Esophagus squamous epithelium (tissue), 5 donors: ENCODE measurements at places on chromosomes 7 and 10. TPM values are rescaled to one million over a fixed set of nuclear protein-coding genes. Genes with fewer than 3 reads are reported as not detected.

DNA sequence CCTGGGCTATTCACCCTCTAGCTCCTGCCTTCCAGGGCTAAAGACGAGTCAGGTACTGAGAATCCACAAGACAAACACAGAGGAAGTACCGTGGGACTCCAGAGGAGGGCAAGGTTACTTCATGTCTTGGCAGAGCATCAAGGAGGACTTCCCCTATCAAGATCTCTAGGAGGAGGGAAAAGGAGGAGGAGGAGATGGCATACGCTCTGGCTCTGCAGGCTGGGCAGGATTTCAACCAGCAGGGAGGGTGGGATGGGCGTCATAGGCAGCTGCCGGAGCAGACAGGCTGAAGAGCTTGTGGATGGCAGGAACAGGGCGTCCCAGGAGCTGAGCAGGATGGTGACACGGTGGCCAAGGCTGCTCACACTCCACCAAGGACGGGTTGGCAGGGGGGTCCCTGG, 21.3 kb downstream of the MDH2 start:
- no peak for DNase-seq

The TYW1B gene
- 5.1 TPM for total RNA-seq

DNA sequence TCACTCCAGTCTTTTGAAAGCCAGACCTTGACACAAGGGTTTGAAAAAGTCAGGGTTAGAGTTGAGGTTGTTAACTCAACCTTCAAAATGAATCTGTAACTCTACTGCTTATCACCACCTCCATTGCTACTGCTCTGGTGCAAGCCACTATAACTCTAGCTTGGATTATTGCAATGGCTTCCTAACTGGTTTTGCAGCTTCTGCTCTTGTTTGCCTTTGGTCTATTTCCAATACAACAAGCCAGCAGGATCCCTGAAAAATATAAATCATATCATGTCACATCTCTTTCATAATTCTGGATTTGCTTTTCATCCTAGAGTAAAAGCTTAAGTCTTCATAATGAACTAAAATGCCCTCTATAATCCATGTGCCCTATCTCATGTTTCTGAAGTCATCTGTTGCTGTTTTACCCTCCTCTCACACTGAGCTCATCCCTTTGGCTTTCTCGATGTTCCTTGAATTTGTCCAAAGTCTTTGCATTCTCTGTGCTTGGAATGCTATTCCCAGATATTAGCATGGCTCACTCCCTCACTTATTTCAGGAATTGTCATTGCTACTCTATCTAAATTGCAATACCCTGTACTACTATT, 10.9 kb downstream of the TAS2R60 start:
- no peak for DNase-seq

DNA sequence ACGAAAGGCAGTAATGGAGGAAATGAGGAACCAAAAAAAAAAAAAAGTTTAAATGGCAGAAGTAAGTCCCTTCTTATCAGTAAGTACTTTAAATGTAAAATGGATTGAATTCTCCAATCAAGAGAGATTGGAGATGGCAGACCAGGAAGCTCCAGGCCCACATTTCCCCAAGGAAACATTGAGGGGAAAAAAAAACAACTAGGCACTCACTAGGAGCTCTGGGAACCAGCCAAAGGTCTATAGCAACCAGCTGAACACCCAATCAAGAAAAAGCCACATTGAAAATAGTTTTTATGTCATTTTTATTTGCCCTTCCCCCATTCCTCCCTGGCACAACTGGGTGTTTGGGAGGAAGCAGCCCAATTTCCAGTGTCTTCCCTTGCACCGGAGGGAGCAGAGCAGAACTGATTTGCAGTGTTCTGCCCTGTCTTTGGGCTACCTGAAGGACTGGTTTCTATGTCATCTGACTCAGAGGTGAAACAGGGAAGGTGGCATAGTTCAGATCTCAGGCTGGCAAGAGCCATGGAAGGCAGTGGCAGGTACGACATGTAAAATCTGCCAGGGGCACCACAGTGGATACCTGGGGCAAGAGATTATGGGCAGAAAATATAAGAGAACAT, 121.9 kb downstream of the SMURF1 start:
- DNase-seq, result no peak

The ALOX5 gene
- 22.4 TPM for total RNA-seq

The PON1 gene
- total RNA-seq, result not detected

- DNase-seq, result no peak
Observed at GRCh38 chr7:79459381-79459780, 5.9 kb upstream of the MAGI2 start.

DNA sequence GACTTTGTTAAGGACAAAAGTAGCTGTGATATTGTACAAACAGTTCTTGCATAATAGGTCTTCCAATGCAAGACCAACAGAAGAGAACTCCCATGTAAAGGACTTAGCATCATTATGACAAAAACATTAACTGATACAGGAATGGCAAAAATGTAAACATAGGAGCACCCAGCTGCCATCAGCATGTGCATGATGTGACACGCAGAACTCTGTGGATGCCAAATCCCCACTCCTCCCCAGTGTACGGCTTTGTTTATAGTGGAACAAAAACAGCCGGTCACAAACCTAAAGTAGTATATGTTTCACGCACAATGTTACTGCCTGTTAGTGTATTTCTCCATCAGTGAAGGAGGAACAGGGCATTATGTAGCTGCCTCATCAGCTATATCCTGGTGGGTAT, 316.0 kb upstream of the AOAH start:
- DNase-seq, result no peak

DNA sequence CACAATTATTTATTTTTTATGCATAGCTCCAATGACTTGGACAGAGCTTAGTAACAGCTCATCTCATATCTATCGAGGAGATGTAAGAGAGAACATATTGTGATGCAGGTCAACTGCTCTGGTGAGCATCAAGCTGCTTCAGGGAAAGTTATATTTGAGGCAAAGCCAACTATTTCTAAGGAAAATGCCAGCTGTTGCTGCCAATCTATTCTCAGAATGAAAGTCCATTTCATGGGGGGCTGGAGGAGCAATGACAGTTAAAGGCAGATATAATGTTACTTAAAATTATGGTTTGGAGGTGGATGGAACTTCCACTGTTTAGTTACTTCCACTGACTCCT, 424.8 kb downstream of the KIF20B start:
- no peak for DNase-seq

The AMZ1 gene
- total RNA-seq, result not detected

GRCh38 chr7:15130666-15131541, 228.4 kb upstream of the DGKB start:
- DNase-seq, result no peak

GRCh38 chr10:14953424-14954000, 384 bp downstream of the DCLRE1C start:
- peak; percentile 60 for DNase-seq

GRCh38 chr7:117448655-117449054, 21.4 kb upstream of the ASZ1 start:
- DNase-seq, result no peak

DNA sequence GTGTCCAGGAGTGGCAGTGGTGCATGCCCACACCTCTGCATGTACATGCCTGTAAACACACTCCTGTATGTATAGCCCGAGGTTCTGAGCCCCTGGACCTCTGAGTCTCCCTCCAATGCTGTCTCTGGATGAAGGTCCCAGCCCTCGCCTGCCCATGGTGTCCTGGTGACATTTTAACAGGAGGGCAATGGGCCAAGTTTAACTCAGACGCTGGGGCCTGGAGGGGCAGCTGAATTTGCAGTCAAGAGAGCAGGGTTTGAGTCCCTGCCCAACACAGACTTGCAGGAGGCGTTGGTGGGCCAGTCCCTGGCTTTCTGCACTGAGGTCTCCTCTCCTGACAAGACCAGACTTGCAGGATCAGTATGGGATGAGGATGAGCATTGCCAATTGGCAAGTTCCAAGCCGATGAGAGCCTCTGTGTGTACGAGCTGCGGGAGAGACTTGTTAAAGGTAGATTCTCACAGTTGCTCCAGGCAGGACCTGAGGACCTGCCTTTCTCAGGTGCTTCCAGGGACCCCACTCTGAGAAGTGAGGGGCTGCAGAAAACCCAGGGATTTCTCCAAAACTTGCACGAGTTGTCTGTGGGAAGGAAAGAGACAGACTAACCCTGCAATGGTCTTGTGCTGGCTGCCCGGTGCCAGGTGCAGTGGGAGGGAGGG, 141.9 kb downstream of the ELFN1 start:
- DNase-seq, result no peak

DNA sequence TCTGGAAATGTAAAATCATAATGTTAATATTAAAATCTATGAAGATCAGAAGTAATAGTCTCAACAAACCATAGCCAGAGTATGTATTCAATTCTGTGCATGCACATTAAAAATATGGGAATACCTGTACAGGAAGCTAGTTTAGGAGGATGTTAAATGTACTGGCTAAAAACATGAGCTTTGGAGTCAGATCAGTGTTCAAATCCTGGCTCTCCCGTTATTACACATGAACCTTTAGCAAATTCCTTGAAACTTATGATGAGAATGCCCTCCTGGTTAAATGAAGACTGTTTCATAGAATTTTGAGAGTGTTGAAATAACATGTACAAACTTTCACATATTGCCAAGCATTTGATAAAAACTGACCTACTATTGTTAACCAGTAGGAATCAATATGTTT, 4.6 kb downstream of the ARL4A start:
- no peak for DNase-seq

The PAX2 gene
- total RNA-seq, result not detected

- no peak for DNase-seq
Observed at GRCh38 chr10:79628083-79628482, 17.3 kb downstream of the SFTPA1 start.

The CHST3 gene
- total RNA-seq, result 9.7 TPM

The PAPOLB gene
- total RNA-seq, result 0.38 TPM

The ARID5B gene
- 27.4 TPM for total RNA-seq

The NYAP1 gene
- total RNA-seq, result not detected

DNA sequence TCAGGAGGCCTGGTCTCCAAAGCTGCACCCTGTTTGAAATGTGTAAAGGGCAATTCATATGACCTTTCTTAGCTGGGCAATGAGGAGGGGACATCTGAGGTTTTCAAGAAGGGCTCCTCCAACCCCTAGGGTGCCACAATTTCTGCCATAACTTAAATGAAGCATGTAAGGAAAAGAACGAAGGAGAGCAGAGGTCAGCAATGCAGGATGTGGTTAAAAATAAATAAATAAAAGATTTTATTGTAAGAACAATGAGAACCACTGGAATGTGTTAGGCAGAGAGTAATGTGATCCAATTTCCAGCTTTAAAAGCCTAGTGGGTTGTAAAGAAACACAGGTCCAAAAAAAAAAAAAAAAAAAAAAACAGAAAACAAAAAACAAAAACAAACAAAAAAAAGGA, 673.1 kb downstream of the TNS3 start:
- DNase-seq, result no peak

- DNase-seq, result no peak
Observed at GRCh38 chr10:42960491-42960990, 116.3 kb upstream of the RET start.

DNA sequence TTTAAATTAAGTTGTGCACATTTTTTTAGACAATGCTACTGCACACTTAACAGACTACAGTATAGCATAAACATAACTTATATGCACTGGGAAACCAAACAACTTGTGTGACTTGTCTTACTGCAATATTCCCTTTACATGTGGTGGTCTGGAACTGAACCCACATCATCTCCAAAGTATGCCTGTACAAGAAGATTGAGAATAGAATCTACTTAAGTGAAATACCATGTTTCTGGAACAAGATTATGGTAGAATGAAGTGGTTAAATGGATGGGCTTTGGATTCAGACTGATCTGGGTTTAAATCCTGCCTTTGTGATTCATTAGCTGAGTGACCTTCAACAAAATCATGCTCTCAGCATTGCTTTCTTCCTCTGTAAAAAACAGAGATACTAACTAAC, 30.7 kb downstream of the CUL2 start:
- no peak for DNase-seq

- no peak for DNase-seq
Observed at GRCh38 chr10:130337305-130337640, 201.1 kb downstream of the GLRX3 start.

DNA sequence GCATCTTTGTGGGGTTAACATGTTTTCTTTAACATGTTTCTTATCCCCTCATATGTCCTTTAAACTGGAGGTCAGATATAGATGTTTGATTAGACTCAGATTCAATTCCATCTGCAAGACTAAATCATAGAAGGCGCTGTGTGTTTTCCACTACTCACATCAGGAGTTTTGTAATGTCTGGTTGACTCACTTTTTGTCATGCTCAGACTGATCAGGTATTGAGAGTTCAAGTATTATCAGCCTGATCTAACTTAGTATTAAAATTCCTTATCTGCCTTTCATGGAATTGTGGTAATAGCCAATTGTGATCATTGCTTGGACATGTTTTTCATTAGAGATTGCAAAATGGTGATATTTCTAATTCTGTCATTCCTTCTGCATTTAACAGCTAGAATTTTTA, 30.2 kb downstream of the ENTPD7 start:
- DNase-seq, result no peak

DNA sequence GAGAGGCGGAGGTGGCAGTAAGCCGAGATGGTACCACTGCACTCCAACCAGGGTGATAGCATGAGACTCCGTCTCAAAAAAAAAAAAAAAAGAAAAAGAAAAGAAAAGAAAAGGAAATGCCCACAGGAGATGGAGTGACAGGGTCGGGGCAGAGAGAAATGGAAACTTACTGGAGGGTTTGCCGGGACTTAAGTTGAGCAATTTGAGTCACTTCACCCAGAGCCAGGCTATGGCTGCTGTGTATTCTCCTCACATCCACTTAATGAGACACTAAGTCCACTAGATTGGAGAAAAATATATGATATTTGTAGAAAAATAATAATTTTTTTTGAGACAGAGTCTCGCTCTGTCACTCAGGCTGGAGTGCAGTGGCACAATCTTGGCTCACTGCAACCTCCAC, 4.6 kb upstream of the PFKFB3 start:
- DNase-seq, result no peak

The ZNF138 gene
- total RNA-seq, result 13.0 TPM

- DNase-seq, result no peak
Observed at GRCh38 chr10:97766106-97766810, 5.5 kb downstream of the SFRP5 start.

DNA sequence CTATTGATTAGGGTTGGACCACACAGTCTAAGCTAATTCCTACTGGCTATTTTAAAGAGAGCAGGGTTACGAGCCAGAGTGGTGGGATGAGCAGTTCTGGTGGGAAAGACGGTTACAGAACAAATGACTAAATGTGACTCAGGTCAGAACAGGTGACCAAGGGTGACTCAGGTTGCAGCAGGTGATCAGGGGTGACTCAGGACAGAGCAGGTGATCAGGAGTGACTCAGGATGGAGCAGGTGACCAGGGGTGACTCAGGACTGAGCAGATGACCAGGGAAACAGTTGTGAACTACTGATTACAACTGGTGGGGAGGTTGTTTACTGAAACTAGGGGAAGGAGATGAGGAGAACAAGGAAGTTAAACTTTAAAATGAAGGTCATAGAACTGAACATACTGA, 366.3 kb downstream of the ABCA13 start:
- no peak for DNase-seq

- no peak for DNase-seq
Observed at GRCh38 chr10:126087796-126088505, 191.6 kb downstream of the FANK1 start.

DNA sequence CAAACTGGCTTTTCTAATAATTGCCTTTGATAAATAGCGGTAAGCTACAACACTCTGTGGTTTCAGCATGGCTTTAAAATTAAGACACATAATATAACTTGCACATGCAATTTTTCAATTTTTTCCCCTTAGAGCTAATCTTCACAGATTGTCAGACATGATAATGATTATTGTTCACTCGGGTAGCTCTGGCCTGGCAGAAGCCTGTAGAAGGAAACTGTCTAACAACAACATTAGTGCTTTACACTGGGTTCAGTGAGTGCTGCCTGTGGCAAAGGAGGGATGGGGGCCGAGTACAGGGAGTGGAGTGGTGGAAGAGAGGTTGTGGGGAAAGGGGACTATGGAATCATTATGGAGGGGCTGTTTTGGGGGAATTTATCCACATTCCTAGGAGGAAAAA, 67.2 kb upstream of the AUTS2 start:
- DNase-seq, result no peak
